ENCODE measurements at places on chromosomes 16 and 17.

GRCh38 chr17:49880291-49881053 is 32.6 kb upstream of the TAC4 start:
- peak; percentile 95 for DNase-seq

GRCh38 chr16:17403156-17403809 is 67.5 kb downstream of the XYLT1 start:
- DNase-seq = no peak

DNA sequence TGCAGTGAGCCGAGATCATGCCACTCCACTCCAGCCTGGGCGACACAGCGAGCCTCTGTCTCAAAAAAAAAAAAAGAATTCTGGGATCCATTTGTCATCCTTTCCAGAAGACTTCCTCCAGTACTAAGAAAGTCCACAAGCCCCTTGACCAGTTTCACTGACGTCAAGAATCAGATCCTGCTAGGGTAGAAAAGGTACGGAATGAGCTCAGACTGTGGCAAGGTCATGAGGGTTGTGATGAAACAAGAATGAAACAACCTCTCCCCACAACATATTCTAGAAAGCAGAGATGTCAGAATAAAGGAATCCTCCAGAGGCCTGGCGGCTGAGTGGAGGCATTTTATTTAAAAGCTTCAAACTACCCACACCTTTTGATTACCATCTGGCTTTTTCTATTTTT is 29.9 kb downstream of the TRAF4 start:
- DNase-seq = no peak

GRCh38 chr16:15726715-15727114 is 76.7 kb downstream of the NDE1 start:
- DNase-seq = no peak

DNA sequence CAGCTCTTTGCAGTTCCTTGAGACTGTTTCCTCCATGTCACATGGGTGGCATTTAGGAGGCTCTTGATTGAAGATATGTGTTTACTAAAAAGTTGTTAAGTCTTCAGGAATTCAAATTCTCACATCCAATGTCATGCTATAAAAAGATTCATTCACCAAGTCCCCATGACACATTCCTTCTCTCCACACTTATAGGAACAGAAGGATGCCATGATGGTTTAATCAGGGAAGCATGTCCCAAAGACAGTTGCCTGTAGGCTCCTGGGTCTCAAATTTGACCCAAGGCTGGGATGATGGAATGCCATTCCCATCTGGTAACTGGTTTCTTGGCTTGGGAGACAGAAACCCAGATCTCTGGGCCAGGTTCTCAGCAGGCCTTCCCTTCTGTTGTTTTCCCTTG is 140.6 kb upstream of the SOX9 start:
- no peak for DNase-seq

GRCh38 chr17:75406222-75406615 is 741 bp upstream of the GRB2 start:
- DNase-seq = no peak
